ENCODE measurements at places on chromosomes 12 and 14.

DNA sequence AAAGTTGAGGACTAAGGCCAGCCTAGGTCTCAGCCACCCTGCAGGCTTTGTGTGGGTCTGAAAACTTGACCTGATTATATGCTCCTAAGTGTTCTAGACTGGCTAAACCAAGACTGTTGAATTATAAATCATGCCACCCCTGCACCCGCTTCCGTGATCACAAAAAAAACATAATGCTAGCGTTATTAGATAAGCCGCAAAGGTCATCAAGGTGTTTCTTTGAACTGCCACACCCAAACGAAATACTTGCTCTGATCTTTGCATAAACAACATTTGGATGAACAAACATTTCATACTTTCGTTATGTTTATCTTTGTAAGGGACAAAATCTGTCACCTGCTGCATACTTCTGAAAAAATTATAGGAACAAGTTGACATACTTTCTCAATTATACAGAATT, 2.5 kb downstream of the SMCO2 start:
- no peak for DNase-seq

GRCh38 chr12:10372559-10372958, 17.3 kb downstream of the KLRK1 start:
- no peak for DNase-seq

- DNase-seq: no peak
Measured at GRCh38 chr12:18589316-18589715, 148.5 kb downstream of the PLCZ1 start.

- no peak for DNase-seq
Measured at GRCh38 chr14:76963372-76963771, 65.1 kb downstream of the IRF2BPL start.

- no peak for DNase-seq
Measured at GRCh38 chr12:30568453-30568852, 127.2 kb downstream of the IPO8 start.

- no peak for DNase-seq
Measured at GRCh38 chr14:56156096-56156495, 37.9 kb downstream of the PELI2 start.

- DNase-seq: no peak
Measured at GRCh38 chr12:4168036-4168435, 105.5 kb upstream of the CCND2 start.

- DNase-seq: no peak
Measured at GRCh38 chr12:102573237-102573636, 92.9 kb upstream of the IGF1 start.

DNA sequence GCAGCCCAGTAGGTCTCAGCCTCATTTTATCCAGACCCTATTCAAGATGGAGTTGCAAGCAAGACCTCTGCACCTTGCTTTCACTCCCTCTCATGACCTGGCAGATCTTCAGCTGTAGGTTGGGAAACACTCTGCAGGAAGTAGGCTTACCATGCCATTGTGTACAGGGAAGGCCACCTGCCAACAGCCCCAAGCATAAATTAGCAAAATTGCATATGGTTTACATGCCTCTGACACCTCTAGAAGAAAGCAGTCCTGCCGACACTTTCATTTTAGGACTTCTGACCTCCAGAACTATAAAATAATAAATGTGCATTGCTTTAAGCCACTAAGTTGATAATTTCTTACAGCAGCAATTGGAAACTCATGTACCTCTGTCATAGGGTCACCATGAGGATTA, 96.9 kb downstream of the SLC15A4 start:
- DNase-seq: no peak

- DNase-seq: no peak
Measured at GRCh38 chr12:69423037-69423905, 46.9 kb upstream of the FRS2 start.

GRCh38 chr12:42482748-42483520, 106.6 kb downstream of the PRICKLE1 start:
- peak; percentile 51 for DNase-seq

GRCh38 chr12:619346-619745, 43.9 kb downstream of the NINJ2 start:
- no peak for DNase-seq

GRCh38 chr14:35808076-35808637, 938 bp downstream of the RALGAPA1 start:
- no peak for DNase-seq

DNA sequence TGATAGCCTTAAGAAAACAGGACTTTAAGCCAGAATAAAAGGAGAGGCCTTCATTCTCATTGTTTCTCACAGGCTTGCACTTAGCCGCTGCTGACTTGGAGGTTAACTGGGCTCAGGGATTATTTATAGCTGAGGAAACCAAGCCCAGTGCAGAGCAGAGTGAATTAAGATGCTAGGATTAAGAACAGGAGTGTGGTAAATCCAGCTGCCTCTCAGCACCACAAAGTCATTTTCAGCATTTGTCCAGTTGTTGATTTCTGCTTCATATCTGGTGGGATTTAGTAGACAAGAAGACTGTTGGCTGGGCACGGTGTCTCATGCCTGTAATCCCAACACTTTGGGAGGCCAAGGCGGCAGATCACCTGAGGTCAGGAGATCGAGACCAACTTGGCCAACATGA, 14.3 kb upstream of the KRT73 start:
- DNase-seq: no peak

DNA sequence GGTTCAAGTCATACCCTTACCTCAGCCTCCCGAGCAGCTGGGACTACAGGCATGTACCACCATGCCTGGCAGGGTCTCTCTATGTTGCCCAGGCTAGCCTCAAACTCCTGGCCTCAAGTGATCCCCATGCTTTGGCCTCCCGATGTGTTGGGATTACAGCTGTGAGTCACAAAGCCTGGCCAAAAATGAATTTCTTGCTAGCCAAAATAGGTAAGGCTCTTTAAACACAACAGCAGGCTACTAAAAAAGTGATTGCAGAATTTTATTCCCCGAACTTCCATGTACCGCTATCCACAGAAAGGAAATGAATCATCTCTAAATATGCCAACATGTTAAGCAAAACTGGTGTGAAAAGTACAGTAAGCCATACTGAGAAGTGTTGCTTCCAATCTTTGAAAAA, 50.6 kb downstream of the WDHD1 start:
- DNase-seq: no peak
